Lung (tissue), 17 donors: ENCODE measurements at places on chromosomes 1 and 21. TPM values are rescaled to one million over a fixed set of nuclear protein-coding genes. Genes with fewer than 3 reads are reported as not detected.

The THAP3 gene
- polyA plus RNA-seq, result 17.8 TPM

The HLX gene
- polyA plus RNA-seq, result 30.5 TPM

GRCh38 chr1:51833700-51834099, 44.8 kb downstream of the NRDC start:
- H3K27me3 ChIP-seq, result no peaks in the 10 kb centered on the region
- no peak overlapping the region for H3K27ac ChIP-seq
- no peak overlapping the region for H3K4me3 ChIP-seq
- no peaks in the 10 kb centered on the region for H3K4me1 ChIP-seq
- DNase-seq, result no peak

The PTGS2 gene
- polyA plus RNA-seq, result 20.6 TPM

The PRMT6 gene
- polyA plus RNA-seq, result 10.9 TPM
